Activated CD4-positive, alpha-beta T cell treated with anti-CD3 and anti-CD28 coated beads, Interleukin-2, Interleukin-6, amounts not matched to agents 100 ng/mL and 50 ng/mL, durations not matched to agents 16 hours and 8 hours (primary cell): ENCODE measurements at places on chromosomes 6 and 20.

DNA sequence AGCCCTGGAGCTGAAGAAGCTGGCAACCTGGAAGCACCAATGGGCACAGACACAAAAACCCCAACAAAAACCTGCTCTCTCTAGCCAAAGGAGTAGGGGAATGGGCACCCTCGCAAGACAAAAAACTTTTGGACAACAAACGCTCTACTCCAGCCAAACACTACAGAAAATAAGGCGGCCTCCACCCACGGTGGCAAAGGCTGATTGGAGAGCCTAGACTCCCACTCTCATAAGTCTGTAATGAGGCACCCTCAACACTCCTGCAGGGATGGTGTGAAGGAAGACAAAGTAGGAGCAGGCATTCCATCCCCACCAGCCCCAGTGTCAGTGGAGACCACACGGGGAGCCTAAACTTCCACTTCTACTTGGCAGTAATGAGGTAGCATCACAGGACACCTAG, 8.8 kb downstream of the TTI1 start:
- no peak for DNase-seq

GRCh38 chr20:5796331-5797040, 46.3 kb downstream of the SHLD1 start:
- no peak for DNase-seq

DNA sequence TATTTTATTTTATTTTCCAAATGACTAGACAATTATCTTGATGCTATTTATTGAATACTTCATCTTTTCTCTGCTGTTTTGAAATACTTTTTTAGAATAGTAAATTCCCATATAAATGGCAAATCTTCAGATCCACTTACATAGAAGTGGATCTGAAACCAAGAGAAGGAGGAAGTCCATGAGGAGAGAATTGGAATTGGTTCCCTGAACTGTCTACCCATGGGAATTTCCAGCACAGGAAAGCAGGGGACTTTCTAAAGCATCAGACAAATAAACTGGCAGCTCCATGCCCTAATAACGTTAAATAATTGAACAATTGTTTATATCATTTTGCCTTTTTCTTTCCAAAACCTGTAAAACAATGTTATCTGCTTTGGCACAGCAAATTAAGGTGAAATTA, 47.1 kb upstream of the PNRC1 start:
- no peak for DNase-seq

- no peak for DNase-seq
Observed at GRCh38 chr6:64170316-64170715, 534.7 kb downstream of the PHF3 start.

DNA sequence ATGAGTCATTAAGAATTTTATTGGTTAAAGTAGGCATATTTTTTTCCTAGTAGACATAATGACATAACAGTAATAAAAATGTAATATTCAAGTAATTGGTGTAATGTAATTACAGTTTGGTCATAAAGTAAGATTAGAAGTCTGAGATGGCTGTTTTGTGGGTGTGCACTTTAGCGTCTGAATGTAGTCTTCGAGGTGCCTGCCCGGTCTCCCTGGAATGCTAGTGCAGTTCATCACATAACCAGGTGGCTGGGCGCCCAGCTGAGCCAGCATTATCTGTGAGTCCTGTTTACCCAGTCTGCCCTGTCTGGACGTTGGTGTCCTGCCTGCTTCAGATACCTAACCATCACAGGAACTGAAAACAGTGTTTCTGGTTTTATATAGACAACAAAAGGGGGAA, 419.1 kb downstream of the CDC5L start:
- no peak for DNase-seq

GRCh38 chr6:155786528-155786927, 330.9 kb upstream of the NOX3 start:
- no peak for DNase-seq

DNA sequence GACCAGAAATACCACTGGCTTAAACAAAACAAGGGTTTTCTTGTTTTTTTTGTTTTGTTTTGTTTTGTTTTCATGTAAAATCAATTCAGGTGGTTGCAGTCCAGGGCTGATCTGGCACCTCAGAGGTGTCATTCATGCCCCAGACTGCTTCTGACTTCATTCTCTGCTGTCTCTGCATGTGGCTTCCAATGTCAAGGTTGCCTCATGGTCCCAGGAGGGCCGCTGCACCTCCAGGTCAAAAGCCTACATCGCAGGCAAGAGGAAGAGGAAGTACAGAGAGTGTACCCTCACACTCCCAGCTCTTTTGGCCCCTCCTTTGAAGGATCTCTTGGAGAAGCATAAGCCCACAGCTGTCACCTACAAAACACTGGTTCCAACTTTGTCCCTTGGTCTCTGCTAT, 1.4 kb upstream of the BTN3A1 start:
- no peak for DNase-seq

GRCh38 chr20:22909436-22909835, 125.7 kb upstream of the SSTR4 start:
- no peak for DNase-seq

GRCh38 chr6:35731414-35731735, 5.5 kb upstream of the ARMC12 start:
- DNase-seq: peak; percentile 96

- no peak for DNase-seq
Observed at GRCh38 chr6:8057263-8057662, 6.9 kb downstream of the BLOC1S5 start.

- no peak for DNase-seq
Observed at GRCh38 chr20:58246346-58246745, 17.9 kb upstream of the ANKRD60 start.

DNA sequence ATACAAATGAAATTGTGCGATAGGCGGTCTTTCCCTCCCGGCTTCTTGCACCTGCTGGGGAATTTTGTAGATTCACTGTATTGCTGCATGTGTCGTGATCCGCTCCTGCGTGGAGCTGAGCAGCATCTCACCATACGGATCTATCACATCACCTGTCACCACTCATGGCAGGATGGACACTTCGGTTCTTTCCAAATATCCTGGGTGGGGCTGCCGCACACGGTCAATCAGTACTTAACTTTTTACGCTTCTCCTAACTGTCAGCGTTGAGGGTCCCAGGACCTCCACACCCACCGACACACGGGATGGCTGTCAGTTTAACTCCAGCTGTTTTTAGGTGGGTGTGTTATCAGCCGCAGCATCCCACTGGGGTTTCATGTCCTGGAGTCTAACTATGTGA, 19.2 kb downstream of the TAF4 start:
- no peak for DNase-seq

DNA sequence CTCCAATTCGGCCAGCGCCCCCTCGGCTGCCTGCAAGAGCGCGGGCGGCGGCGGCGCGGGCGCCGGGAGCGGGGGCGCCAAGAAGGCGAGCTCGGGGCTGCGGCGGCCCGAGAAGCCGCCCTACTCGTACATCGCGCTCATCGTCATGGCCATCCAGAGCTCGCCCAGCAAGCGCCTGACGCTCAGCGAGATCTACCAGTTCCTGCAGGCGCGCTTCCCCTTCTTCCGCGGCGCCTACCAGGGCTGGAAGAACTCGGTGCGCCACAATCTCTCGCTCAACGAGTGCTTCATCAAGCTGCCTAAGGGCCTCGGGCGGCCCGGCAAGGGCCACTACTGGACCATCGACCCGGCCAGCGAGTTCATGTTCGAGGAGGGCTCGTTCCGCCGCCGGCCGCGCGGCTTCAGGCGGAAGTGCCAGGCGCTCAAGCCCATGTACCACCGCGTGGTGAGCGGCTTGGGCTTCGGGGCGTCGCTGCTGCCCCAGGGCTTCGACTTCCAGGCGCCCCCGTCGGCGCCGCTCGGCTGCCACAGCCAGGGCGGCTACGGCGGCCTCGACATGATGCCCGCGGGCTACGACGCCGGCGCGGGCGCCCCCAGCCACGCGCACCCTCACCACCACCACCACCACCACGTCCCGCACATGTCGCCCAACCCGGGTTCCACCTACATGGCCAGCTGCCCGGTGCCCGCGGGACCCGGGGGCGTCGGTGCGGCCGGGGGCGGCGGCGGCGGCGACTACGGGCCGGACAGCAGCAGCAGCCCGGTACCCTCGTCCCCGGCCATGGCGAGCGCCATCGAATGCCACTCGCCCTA, 963 bp downstream of the FOXF2 start:
- DNase-seq: no peak

DNA sequence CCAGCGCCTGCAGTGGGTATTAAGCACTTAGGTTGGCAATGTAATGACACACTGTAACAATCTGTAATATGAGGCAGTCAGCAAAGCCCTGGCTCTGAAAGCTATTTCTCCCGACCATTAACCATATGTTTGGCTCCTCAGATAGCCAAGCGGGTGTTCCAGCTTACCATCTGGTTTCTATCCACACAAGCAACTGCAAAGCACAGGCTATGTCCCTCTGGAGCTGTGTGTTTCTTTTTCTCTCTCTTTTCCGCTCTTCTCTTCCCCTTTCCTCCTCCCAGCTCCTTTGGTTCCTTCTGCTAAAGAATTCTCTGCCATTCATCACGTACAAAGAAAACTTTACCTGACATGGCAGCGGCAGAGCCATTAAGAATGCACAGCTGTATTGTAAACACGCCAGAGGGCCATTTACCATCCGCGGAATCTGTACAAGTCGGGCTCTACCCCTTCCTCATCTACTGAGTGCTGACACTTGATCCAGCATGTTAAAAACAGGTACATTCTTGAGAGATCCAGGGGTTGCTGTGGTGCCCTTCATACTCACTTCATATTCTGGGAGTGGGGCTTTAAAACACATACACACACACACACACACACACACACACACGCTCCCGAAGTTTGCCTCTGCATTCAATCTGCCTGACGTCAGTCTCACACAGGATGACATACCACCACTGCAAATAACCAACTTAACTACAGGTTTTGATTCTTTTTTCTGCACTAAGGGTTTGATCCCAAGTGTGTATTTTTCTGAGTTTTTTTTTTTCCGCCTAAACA, 77.2 kb downstream of the BACH2 start:
- no peak for DNase-seq

- no peak for DNase-seq
Observed at GRCh38 chr6:80376411-80376810, 269.9 kb downstream of the BCKDHB start.

DNA sequence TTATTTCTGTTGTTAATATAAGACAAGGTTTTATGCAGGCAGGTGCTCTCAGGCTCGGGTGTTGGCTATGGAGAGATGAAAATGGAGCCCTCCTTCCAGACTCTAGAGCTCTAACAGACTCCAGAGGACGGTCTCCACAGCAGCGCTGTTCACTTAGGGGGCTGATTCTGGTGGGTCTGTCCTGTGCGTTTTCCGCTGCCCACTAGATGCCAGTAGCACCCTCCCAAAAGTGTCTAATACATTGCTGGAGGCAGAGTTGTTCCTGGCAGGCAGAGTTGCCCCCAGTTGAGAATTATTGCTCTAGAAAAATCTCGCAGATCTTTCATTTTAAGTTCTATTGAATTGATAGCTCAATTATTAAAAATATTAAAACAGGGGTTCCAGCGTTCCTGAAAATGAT, 109.9 kb downstream of the MAP3K4 start:
- DNase-seq: no peak

GRCh38 chr6:31476515-31477139, 21.3 kb upstream of the MICB start:
- DNase-seq: no peak

DNA sequence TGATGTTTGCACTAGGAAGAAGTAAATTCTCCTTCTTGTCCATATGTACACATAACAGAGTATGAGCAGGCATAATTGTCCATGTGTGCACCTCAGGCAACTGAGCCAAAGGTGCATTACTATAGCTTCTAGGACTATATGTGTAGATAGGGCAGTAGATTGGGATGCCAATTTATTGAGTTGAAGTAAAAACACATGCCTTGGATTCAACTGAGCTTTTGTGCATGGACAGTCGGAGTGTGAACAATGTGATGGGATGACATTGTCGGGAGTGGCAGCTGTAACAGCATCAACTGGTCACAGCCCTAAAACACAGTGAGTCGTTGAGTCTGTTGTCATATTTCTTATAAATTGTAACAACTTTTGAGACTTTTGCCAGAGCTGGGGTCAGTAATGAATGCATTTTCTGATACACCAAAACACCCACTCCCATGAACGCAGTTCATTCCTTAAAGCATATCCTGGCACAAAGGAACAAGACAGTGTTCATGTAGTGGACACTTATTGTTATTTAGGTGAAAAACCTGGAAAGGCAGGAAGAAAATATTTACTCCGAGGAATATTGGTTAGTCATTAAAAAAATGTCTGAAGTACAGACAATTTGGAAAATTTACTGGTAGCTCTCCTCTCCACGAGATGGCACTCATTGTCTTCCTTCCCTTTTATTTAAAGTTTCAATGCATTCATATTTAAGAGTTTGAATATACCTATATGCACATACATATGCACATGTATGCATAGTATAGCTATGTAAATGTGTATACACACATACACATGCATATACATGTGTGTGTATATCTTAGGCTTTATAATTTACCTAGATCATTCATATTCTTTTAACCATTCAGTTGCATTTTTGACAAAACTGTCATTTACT, 302.0 kb upstream of the STXBP5 start:
- no peak for DNase-seq

- no peak for DNase-seq
Observed at GRCh38 chr20:35353646-35354045, 58.1 kb downstream of the UQCC1 start.

- DNase-seq: no peak
Observed at GRCh38 chr6:110013386-110013785, 35.3 kb downstream of the GPR6 start.
